Left cardiac atrium (tissue), 4 donors: ENCODE measurements at places on chromosomes 4 and X. TPM values are rescaled to one million over a fixed set of nuclear protein-coding genes. Genes with fewer than 3 reads are reported as not detected.

- no peak for DNase-seq
Observed at GRCh38 chrX:57137501-57137900, 304 bp upstream of the SPIN2A start.

GRCh38 chrX:105460376-105460775, 239.9 kb upstream of the TEX13A start:
- no peak for DNase-seq

GRCh38 chr4:89299153-89299791, 8.3 kb downstream of the GPRIN3 start:
- DNase-seq: no peak

GRCh38 chr4:86043755-86044592, 315.9 kb downstream of the MAPK10 start:
- DNase-seq: no peak

DNA sequence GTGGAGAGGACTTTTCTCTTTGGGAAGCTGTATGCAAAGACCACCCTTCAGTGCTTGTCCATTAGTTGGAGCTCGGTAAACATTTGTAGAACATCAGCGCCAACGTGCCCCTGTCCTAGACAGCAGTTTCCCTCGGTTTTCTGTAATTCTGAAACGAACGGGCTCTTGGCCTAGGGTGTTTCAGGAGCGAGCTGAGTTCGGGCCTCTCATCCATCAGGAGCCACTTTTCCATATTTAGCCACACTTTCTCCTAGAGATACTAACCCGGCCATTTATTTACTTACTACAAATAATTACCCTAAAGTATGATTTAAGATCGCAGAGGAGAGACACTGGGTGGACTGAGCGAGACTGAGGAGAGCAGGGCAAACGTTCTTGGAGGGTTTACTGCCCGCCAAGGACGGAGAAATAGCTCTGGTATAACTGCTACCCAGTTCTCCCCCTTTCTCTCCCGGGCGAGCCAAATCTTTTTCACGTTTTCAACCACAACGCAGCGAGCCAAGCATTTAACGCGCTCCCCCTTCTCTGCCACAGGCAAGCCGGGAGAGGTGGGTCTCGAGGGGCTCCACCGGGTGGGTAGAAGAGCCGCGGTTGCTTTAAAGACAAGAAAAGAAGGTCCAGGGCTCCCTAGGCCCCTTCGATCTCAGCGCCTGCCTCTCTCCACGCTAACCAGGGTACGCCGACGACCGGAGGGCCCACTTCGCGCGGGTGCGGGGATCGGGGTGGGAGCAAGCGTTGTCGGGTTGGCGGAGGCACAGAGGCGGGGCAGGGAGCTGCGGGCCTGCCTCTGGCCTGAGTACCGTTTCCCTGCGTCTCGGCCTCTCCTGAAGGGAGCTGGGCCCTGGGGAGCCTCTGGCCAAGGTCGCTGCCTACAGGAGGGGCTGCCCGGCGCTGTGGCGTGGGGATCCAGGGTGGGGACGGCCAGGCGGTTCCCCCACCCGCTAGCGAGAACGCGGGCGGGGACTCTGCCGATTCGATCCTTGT, 10.8 kb upstream of the PITX2 start:
- no peak for DNase-seq

Gene IL3RA
- 9.9 TPM for total RNA-seq

Gene MAGEB1
- not detected for total RNA-seq
